Stimulated activated CD4-positive, alpha-beta T cell treated with anti-CD3 and anti-CD28 coated beads, TNF-alpha, amount 100 ng/mL, for 1 hour (primary cell): ENCODE measurements at places on chromosomes 7 and 10.

- DNase-seq, result no peak
Measured at GRCh38 chr10:132298038-132298881, 9.5 kb downstream of the STK32C start.

DNA sequence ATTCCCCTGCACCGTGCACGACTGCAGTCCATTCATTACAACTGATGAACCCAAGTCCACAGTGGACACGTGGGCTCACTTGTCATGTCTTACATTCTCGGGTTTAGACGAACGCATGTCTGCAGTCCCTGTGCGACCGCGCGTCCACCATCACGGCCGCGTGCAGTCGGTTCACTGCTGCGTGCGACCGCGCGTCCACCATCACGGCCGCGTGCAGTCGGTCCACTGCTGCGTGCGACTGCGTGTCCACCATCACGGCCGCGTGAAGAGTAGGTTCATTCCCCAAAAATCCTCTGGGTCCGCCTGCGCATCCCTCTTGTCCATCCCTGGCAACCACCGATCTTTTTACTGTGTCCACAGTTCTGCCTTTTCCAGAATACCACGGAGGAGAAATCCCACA, 100.5 kb downstream of the MAD1L1 start:
- no peak for DNase-seq

- no peak for DNase-seq
Measured at GRCh38 chr7:148487912-148488311, 102.7 kb upstream of the C7orf33 start.

GRCh38 chr10:10798864-10799192, 218.8 kb upstream of the CELF2 start:
- DNase-seq, result no peak

DNA sequence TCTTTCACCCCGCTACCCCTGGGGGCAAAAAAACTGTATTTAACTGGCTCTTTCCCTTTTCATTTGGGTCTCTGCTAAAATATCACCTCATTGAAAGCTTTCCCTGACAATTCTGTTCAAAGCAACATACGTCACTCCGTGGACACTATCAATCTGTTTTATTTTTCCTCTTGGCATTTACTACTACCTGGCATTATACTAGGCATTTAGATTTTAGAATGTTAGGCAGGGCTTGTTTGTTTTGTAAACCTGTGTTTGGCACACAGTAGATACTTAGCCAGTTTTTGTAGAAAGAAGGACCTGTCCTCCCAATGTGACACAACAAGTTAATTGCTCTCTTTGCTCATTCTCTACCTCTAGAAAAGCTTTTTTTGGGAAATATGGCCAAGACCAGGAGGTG, 26.5 kb upstream of the PDK4 start:
- DNase-seq, result no peak

- no peak for DNase-seq
Measured at GRCh38 chr7:4814433-4814832, 39.0 kb downstream of the AP5Z1 start.

DNA sequence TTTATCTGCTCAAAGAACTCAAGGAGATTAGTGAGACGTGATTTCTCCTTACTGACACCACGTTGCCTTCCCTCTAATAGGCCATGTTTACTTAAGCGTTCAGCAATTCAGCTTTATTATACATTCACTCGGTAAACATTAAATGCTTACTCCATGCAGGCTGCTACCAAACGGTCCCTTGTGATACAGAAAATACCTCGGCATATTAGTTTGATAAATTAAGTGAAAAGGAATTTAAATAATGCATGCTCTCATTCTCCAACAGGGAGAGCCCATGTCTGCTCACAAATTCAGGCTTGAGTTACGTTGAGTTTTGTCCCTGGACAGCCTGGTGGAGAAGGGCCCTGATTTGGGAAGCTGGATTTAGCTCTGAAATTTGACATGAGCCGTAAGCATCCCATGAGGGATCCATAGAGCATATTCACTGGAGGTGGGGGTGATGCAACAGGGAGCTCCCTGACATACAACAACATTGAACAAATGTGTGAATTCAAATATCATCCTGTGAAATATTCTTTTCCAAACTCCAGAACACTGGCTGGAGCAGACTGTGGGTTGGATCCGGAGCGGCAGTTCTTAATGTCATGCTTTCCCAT, 86.3 kb downstream of the TBXAS1 start:
- no peak for DNase-seq

GRCh38 chr10:96261930-96262329, 9.4 kb downstream of the BLNK start:
- no peak for DNase-seq

- no peak for DNase-seq
Measured at GRCh38 chr10:122293961-122294380, 22.9 kb downstream of the BTBD16 start.

DNA sequence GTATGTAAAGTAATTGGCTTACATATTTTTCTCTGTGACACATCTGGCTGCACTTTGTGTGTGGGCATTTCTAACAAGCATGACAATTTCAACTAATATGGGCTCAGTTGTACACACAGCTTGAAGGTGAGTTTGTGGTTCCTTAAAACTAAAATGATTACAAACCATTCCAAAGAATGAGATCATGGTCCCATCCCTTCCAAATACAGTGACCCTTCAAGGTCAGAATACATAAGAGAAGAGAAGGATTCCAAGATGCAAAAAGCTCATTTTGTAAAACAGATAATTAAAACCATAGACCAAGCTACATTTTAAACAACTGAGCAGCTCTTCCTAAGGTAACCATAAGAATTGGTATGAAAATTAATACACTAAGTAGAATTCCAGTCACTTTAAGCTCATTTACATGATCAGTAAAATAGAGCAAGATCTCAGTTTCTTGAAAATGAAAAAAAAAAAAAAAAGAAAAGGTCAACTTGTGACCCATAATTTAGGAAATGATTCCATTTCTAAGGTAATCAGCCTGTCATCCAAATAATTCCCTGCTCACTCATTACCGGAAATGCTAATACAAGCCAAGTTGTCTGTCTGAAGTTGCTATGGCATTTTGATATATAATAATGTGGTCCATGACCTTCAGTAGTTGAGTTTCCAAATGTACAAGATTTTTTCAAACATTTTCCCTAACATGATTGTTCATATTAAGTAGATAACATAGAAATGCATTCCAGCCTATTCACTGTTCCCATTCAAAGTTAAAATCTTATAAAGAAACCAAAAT, 688.5 kb downstream of the PARD3 start:
- no peak for DNase-seq

DNA sequence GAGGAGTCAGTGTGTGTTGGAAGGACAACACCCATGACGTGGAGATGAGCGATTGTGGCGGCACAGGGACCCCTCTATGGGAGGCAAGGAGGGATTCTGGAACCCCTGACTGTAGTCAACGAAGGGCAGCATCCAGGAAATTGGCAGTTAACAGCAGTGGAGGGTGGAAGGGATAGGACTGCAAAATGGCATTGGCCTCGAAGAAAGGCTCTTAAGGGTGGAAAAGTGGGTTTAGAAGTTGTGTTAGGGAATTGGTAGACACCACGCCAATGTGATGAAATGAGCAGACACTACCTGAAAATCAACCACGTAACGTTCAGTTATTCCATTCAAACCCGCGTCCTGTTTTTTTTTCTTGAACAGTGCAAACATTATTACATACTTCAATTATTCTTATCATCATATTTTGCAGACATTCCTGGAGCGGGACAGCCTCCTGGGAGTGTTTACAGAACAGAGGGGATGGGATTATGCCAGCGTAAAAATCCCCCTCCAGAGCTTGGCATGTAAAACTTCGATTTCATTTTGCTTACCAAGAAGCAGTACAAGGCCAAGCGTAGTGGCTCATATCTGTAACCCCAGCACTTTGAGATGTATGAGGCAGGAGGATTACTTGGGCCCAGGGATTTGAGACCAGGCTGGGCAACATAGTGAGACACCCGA, 272.1 kb downstream of the WDR37 start:
- DNase-seq, result no peak

GRCh38 chr10:70805619-70806215, 10.0 kb upstream of the SGPL1 start:
- no peak for DNase-seq

DNA sequence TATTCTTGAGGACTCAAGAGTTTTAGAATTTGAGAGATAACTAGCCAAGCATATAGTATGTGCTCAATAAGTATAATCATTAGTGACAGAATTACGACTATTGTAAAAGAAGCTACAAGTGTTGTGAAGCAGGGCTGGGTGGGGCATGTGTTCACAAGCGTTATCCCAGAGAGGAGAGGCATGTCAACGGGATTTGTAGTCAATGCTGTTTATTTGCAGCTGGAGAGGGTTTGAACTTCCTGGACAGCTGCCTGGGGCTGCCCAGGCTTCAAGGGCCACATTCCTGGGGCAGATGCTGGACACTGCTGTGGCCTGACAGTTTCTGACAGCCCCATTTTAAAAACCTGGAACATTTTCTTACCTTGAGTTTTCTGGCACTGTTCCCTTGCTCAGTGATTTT, 36.9 kb upstream of the CDHR3 start:
- DNase-seq, result no peak

DNA sequence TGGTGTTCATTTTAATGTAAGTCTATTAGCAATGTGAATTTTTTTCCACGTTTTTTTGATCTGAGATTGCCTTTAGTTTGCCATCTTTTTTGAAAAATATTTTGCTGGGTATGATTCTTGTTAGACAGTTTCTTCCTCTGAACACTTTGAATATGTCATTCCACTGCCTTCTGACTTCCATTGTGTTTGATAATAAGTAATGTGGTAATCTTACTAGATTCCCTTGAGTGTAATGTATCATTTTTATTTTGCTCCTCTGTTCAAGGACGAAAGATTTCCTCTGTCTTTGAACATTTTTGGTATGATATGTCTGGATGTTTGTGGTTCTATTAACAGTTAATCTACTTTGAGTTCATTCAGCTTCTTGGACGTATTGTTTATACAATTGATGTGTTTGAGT, 371.4 kb downstream of the SUGCT start:
- no peak for DNase-seq

DNA sequence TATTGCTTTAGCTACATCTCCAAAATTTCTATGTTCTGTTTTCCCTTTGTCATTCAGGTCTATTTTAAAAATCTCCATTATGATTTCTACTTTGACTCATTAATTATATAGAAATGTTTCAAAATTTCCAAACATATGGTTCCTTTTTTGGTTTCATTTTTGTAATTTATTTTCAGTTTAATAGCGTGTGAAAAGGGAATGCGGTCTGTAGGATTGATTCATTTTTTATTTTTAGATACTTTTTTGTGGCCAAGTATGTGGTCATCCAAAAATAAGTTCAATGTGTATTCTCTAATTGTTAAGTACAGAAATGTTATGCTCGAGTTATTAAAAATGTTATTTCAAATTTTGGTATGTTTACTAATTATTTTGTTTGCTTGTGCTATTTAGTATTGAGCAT, 72.5 kb upstream of the ANKRD1 start:
- DNase-seq, result no peak

GRCh38 chr10:12349629-12350166, 351 bp downstream of the CAMK1D start:
- no peak for DNase-seq

- DNase-seq, result no peak
Measured at GRCh38 chr7:137324796-137325696, 18.5 kb downstream of the PTN start.
